Caki2 (cell line): ENCODE measurements at places on chromosomes 12 and 14.

DNA sequence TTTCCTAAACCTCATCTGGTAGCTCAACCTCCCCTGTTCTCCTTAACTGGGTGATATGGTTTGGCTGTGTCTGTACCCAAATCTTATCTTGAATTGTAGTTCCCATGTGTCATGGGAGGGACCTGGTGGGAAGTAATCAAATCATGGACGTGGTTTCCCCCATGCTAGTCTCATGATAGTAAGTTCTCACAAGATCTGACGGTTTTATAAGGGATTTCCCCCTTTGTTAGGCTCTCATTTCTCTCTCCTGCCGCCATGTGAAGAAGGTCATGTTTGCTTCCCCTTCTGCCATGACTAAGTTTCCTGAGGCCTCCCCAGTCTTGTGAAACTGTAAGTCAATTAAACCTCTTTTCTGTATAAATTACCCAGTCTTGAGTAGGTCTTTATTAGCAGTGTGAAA, 19.5 kb downstream of the COX16 start:
- DNase-seq = no peak

DNA sequence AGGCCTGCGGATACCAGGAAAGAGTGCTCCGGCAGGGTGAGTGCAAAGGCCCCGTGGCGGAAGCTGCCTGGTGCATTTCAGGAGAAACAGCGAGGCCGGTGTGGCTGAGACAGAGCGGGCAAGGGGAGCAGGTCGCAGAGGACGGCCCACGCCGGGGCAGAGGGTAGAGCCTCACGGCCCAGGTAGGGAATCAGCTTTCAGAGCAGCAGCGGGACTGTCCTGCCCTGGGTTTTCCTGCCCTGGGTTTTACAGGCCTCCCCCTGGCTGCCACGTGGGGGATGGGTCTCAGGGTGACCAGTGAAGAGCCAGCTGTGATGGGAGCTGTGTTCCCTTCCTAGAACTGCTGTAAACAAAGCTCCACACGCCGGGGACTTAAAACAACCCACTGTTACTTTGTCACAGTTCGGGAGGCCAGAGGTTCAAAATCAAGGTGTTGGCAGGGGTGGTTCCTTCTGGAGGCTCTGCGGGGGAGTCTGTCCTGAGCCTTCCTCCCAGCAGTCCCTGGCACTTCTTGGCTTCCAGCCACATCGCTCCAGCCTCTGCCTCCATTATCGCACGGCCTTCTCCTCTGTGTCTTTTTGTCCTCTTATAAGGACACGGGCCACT, 10.4 kb downstream of the NCOR2 start:
- no peak for DNase-seq

- no peak for DNase-seq
Measured at GRCh38 chr12:118140825-118141224, 4.9 kb downstream of the PEBP1 start.

GRCh38 chr12:108305520-108305919, 33.6 kb downstream of the CMKLR1 start:
- DNase-seq = no peak
